ENCODE measurements at places on chromosomes 11 and 22. TPM values are rescaled to one million over a fixed set of nuclear protein-coding genes. Genes with fewer than 3 reads are reported as not detected.
A peak's percentile ranks its signal among the peaks of the same experiment; 100 is the strongest.

- peaks cover 7% of the 10 kb centered on the region for H3K4me1 ChIP-seq
- no peak overlapping the region for H3K4me3 ChIP-seq
- no peaks in the 10 kb centered on the region for H3K36me3 ChIP-seq
- H3K27me3 ChIP-seq: no peaks in the 10 kb centered on the region
- no peak overlapping the region for H3K27ac ChIP-seq
These were observed 57.1 kb downstream of the FAM181B start for GRCh38 chr11:82676483-82677094.

DNA sequence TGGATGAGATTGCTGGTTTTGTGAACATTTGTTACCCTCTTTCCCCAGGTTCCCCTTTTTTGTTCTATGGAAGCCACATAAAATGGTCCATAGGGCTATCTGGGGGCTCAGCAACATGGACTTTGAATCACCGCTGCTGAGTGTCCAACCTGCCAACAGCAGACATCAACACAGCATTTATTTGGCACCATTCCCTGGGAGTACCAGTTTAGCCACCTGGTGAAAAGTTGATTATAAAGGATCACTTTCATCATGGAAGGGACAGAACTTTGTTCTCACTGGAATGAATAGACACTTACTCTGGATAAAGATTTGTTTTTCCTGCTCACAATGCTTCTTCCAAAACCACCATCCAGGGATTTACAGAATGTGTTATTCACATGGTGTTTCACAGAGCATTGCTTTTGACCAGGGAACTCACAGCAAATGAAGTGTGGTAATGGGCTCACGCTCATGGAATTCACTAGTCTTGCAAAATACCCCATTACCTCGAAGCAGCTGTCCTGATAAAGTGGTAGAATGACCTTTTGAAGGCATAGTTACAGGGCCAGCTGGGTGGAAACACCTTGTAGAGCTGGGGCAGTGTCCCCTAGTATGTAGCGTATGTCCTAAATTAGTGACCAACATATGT is 43.9 kb downstream of the ADM start:
- no peak overlapping the region for H3K27ac ChIP-seq
- no peak for DNase-seq
- H3K27me3 ChIP-seq: no peaks in the 10 kb centered on the region
- no peaks in the 10 kb centered on the region for H3K36me3 ChIP-seq

The TRPC6 gene
- not detected for total RNA-seq

- H3K4me1 ChIP-seq: no peaks in the 10 kb centered on the region
- no peaks in the 10 kb centered on the region for H3K27me3 ChIP-seq
- peaks cover 20% of the 10 kb centered on the region for H3K36me3 ChIP-seq
- peak; percentile 79 for DNase-seq
- no peak overlapping the region for H3K27ac ChIP-seq
These were observed 32.0 kb upstream of the SERPIND1 start for GRCh38 chr22:20741634-20742581.

GRCh38 chr11:3380706-3381545 is 2.0 kb upstream of the ZNF195 start:
- H3K27ac ChIP-seq: no peak overlapping the region
- H3K27me3 ChIP-seq: no peaks in the 10 kb centered on the region
- peaks cover 19% of the 10 kb centered on the region for H3K36me3 ChIP-seq
- DNase-seq: peak; percentile 37

DNA sequence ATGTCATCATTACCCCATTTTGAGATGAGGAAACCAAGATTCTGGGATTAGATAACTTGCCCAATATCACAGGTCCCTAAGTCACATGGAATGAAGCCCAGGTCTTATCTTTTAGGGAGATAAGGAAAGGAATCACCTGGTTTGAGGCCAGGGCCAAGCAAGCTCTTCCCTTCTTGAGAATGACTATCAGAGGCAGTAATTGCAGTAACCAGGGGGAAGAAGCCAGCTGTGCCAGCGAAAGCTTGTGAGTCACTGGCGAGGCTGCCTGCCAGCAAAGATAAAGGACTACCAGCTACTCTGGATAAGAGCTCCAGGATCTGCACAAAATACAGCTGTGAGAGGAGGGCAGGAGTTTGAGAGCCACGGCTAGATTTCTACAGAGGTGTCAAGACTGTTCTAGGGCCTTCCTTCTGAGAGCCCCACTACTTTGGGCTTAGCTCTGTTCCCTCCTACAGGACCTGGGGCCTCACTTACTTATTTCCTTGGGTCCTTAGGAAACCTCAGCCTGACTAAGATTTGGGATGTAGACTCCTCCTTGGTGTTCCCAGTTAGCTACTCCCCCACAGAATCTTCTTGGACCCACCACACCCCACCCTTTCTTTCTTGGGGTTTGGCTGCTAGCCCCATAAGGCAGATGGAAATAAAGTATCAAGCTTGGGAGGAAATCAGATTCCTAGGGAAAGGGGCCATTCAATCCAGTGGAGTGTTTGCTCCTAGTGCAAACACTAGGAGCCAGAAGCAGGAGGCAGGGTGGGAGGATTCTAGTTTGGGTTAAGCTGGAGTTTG is 9.7 kb upstream of the CCKBR start:
- no peak overlapping the region for H3K4me3 ChIP-seq
- H3K27ac ChIP-seq: no peak overlapping the region
- H3K36me3 ChIP-seq: no peaks in the 10 kb centered on the region

The NAALADL1 gene
- total RNA-seq: not detected

The KRTAP5-8 gene
- total RNA-seq: not detected

DNA sequence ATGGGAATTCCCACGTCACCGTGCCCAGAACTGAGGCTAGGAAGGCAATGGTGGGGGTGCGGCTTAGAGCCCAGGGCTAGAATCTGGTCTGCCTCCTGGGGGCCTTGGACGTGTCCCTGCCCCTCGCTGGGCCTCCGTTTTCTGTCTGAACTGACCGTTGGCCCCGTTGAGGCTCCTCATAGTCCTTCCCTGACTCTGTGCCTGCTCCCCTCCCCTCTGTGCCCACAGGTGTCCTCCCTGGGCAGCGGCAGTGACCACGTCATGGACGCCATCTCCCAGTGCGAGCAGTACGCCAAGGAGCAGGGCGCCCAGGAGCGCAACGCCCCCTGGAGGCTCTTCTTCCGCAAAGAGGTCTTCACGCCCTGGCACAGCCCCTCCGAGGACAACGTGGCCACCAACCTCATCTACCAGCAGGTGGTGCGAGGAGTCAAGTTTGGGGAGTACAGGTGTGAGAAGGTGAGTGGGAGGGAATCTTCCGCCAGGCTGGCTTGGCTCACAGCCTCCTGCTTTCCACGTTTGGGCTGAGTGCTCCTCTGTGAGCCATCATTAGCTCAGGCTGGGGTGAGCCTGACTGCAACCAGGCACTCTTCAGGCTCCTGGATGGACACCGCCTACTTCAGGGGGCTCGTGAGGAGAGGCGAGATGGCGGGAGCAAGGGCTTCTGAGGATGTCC is 63.9 kb downstream of the MYO7A start:
- no peak overlapping the region for H3K27ac ChIP-seq
- peak; percentile 93 for DNase-seq
- H3K36me3 ChIP-seq: no peaks in the 10 kb centered on the region
- H3K4me1 ChIP-seq: peaks cover 3% of the 10 kb centered on the region
- no peaks in the 10 kb centered on the region for H3K27me3 ChIP-seq

GRCh38 chr22:37206118-37206840 is 6.0 kb downstream of the SSTR3 start:
- H3K4me3 ChIP-seq: no peak overlapping the region
- H3K36me3 ChIP-seq: no peaks in the 10 kb centered on the region

GRCh38 chr22:38239101-38239761 is 33.6 kb downstream of the TMEM184B start:
- no peak for DNase-seq
- H3K36me3 ChIP-seq: no peaks in the 10 kb centered on the region
- H3K27me3 ChIP-seq: no peaks in the 10 kb centered on the region
- peaks cover 20% of the 10 kb centered on the region for H3K4me1 ChIP-seq
- H3K4me3 ChIP-seq: no peak overlapping the region

GRCh38 chr22:38302906-38303305 is 14.3 kb downstream of the CSNK1E start:
- H3K36me3 ChIP-seq: peaks cover 8% of the 10 kb centered on the region
- no peak for DNase-seq
- H3K4me1 ChIP-seq: peaks cover 29% of the 10 kb centered on the region
- no peak overlapping the region for H3K27ac ChIP-seq
